Mammary epithelial cell (primary cell): ENCODE measurements at places on chromosomes 1 and 21. TPM values are rescaled to one million over a fixed set of nuclear protein-coding genes. Genes with fewer than 3 reads are reported as not detected.

GRCh38 chr21:42572906-42573495, 59.3 kb downstream of the SLC37A1 start:
- DNase-seq = no peak

- no peak for DNase-seq
These were observed 37.8 kb upstream of the ETV3 start for GRCh38 chr1:157176016-157176415.

DNA sequence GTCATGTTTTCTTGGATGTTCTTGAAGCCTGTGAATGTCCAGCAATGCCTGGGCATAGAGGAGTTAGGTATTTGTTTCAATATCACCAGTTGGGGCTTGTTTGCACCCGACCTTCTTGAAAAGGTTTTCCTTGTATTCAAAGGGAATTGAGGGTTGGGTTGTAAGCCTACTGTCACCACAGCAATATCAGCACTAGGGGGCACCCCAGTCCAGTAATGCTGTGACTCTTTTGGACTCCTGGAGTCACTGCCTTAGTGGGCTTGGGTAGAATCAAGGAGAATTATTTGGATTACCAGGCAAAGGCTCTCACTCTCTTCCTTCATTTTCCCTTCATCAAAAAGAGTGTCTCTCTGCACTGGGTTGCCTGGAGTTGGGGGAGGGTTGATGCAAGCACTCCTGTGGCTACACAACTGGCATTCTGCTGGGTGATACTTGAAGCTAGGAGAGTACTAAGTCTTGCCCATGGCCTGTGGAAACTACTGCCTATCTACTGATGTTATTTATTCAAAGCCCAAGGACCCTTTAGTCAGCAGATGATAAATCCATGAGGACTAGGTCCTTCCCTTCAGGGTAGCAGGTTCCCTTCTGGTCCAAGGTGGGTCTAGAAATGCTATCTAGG, 34.5 kb downstream of the OR10R2 start:
- DNase-seq = peak; percentile 32

- DNase-seq = peak; percentile 57
These were observed 8.9 kb downstream of the MAP1LC3C start for GRCh38 chr1:241990040-241990439.

GRCh38 chr1:39690794-39691382, 345 bp downstream of the HPCAL4 start:
- no peak for DNase-seq

DNA sequence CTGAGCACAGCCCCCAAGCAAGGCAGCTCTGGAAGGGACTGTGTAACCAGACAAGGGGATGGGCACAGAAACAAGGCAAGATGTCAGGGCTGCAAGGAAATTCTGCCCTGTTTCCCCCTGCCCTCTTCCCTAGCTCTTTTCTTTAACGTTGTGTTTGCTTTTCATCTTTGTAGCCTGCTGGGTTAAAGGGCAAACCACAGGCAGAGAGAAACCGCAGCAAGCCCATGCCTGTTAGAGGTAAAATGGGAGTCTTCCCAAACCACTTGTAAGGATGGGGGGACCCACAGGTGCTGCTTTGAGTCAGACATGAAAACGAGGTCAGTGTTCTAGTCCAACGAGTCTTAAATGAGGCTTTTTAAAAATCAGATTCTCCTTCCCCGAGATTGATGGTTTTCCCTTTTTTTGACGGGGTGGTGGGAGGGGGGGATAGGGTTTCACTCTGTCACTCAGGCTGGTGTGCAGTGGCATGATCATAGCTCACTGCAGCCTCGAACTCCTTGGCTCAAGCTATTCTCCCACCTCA, 13.3 kb downstream of the TGFBR3 start:
- DNase-seq = peak; percentile 84

RAB3B gene
- polyA plus RNA-seq = 1.4 TPM

AMY2B gene
- 0.94 TPM for polyA plus RNA-seq

DNA sequence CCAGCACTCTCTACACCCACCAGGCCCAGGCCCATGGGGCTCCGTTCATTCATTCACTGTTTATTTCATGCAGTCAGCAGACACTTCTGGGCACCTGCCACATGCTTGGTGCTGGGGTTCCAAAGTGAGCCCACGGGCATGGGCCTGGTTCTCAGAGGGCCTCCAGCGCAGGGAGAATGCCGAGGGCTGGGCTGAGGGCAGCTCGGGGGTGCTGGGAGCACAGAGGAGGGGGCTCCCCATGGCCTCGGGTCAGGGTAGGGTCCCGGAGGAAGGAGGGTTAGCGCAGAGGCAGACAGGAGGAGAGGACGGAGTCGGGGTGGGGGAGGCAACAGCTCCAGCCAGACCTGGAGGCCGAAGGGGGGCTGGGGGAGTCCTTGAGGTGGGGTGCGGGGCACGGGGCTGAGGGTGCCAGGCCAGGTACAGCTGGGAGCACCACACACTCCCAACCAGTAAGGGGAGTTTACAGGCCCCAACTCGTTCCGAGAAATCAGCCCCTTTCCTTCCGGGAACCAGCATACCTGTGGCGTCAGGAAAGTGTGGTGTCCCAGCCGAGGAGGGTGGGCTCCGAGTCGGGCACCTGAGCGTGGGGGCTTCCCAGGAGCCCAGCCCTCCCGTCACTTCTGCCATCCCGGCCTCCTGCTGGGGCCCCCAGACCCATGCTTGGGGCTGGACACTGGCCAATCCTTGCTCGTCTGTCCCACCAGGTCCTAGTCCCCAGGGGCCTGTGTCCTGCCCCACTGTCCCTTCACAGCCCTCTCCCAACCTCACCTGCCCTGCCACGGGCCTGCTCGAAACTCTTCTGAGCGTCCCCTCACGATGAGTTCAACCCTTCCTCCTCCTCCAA, 10.8 kb downstream of the ARHGEF16 start:
- DNase-seq = no peak

- DNase-seq = peak; percentile 51
These were observed 92.9 kb downstream of the PIGK start for GRCh38 chr1:77126307-77126706.

DNA sequence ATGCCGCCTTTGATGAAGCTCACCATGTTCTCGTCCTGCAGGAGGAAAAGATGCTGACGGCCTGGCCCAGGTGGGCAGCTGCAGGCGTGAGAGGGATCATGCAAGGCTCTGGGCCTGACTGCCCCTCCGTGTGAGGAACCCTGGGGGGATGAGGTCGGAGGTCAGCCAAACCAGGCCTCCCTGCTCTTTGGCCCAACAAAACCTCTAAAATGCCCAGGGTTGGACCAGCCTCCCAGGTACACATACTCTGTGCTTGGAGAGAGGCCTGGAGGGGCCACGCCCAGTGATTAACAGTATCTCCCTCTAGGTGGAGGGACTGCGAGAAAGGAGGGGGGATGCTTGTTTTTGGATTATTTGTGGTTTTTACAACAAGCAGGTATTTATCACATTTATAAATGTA, 21.1 kb downstream of the TTC39A start:
- DNase-seq = no peak

DNA sequence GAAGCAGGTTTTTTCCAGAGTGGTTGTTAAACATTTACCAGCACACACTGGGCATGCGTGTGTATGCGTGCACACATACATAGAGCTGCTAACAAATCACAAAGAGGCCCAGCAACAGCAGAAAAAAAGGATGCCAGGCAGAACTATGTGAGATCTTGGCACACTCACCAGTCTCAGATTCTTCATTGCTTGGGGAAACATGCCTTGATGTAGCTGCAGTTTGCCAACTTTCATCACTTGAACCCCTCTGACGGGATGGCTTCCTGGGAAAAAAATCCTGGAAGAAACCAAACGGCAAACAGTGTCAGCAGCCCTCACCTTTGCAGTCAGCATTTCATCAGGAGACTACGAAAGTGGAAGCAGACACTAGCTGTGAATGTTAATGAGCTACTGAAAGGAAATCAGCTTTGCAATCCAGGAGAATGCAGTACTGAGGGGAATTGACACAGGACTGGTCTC, 609.1 kb downstream of the KIF26B start:
- no peak for DNase-seq

DNA sequence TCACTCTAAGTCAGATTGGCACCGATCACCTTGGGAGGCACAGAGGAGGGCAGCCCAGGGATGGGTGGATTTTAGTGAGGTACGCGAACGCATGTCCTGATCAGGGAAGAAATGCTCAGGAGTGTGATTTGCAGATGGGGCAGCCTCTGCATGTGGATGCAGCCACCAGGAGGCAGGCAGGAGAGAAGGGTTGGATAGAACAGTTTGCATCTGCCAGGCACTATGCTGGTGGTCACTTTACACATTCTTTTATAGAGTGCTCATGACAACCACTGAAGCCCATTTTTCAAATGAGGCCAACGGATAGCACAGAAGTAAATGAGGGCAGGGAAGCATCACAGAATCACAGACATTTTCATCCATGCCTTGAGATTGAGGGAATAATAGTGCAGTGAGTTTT, 5.7 kb downstream of the LAMB3 start:
- DNase-seq = no peak

NPHS2 gene
- not detected for polyA plus RNA-seq

CD1C gene
- polyA plus RNA-seq = not detected

SLC5A9 gene
- polyA plus RNA-seq = not detected

ATP5PO gene
- polyA plus RNA-seq = 218 TPM

DNA sequence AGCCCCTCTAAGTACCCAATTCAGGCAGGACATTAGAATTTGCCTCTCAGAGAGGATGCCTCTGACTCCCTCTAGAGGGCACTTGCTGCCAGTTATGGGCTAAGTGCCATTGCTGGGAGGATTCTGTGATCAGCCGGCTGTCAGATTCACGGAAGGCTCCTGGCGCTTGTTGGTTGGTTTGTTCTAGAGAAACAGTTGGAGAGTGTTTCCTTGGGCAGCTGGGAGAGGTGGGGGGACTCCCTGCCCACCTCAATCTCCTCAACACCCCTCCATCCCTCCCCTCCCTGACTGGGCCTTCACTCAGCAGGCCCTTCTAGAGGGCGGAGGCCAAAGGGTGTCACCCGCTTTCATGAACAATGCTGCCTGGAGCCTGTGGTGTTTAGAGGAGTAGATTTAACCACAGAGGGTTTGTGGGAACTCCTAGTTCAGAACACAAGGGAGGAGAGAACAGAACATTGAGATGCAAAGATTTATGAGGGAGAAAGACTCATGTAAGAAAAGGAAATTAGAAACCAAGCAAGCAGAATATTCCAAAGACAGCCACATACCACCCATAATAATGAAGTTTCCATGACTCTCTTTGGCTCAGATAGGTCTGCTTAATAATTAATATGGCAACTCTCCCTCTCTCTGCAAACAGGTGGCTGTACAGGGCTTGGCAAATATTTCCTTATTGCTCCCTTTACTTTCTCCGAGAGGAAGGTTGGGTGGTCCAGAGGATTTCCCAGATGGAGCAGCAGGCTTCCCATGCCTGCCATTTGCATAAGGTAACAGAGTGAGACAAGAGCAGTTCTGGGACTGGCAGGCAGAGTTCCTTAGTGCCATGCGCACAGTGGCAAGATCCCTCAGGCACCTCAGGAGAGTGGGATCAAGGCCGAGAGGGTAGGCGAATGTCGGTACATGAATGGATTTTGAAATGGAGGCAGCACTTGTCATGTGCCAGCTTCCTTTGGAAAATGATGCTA, 30.0 kb upstream of the ACP6 start:
- peak; percentile 47 for DNase-seq

CD1E gene
- not detected for polyA plus RNA-seq
